ENCODE measurements at places on chromosomes 4 and X. TPM values are rescaled to one million over a fixed set of nuclear protein-coding genes. Genes with fewer than 3 reads are reported as not detected.

DNA sequence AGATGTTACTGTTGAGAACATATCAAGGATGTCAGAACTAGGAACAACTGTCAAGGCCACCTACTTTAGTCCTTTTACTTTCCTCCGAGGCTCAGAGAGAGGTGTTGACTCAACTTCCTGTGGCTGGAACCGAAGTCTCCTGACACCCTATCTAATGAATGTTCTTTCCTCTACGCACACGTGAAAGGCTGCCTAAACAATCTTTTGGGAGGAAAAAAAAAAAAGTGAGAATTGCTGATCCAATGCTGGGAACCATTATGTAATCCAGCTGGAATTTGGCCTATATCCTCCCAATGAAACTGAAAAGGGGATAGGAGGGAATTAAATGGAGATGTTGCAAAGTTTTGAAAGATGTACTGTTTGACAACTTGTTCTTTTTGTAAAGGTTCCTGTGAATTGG, 8.3 kb upstream of the MAP7D3 start:
- H3K27ac ChIP-seq = peak overlapping the region; percentile 67
- peak; percentile 34 for DNase-seq
- H3K4me1 ChIP-seq = peaks cover 20% of the 10 kb centered on the region
- H3K27me3 ChIP-seq = no peaks in the 10 kb centered on the region

The DCAF8L2 gene
- total RNA-seq = not detected

- H3K27ac ChIP-seq = no peak overlapping the region
- H3K27me3 ChIP-seq = peaks cover 3% of the 10 kb centered on the region
- H3K36me3 ChIP-seq = no peaks in the 10 kb centered on the region
- H3K4me3 ChIP-seq = no peak overlapping the region
- H3K4me1 ChIP-seq = peaks cover 14% of the 10 kb centered on the region
Observed at GRCh38 chr4:123484291-123484926, 87.8 kb downstream of the SPRY1 start.

The PAK3 gene
- total RNA-seq = 0.64 TPM

The NPY2R gene
- total RNA-seq = not detected

- H3K4me3 ChIP-seq = no peak overlapping the region
- DNase-seq = no peak
- H3K4me1 ChIP-seq = peaks cover 4% of the 10 kb centered on the region
- no peak overlapping the region for H3K27ac ChIP-seq
- H3K36me3 ChIP-seq = no peaks in the 10 kb centered on the region
- no peaks in the 10 kb centered on the region for H3K27me3 ChIP-seq
Observed at GRCh38 chrX:41322821-41323603, 10.9 kb upstream of the DDX3X start.

GRCh38 chr4:175540151-175540550, 271.9 kb downstream of the GPM6A start:
- no peaks in the 10 kb centered on the region for H3K36me3 ChIP-seq
- no peak overlapping the region for H3K4me3 ChIP-seq
- no peaks in the 10 kb centered on the region for H3K27me3 ChIP-seq
- DNase-seq = no peak

The NLGN3 gene
- 0.60 TPM for total RNA-seq

DNA sequence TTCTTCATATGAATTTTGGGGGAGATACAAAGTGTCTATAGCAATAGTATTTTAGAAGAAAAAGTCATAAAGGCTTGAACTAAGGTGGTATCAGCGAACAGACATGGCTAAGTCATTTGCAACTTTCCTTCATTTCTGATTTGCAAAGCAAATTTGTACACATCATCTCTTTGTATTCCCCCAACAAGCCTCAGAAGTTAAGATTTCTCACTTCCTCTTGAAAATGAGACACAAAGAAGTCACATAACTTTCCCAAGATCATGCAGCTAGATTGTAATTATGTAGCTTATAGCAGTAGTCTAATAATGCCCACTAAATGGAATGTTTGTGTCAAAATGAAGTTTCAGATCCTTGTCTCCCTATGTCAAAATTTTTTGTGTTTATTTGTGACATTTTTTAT, 709.8 kb upstream of the HS3ST1 start:
- H3K4me3 ChIP-seq = no peak overlapping the region
- H3K27ac ChIP-seq = no peak overlapping the region
- H3K27me3 ChIP-seq = no peaks in the 10 kb centered on the region
- H3K4me1 ChIP-seq = no peaks in the 10 kb centered on the region
- DNase-seq = no peak

DNA sequence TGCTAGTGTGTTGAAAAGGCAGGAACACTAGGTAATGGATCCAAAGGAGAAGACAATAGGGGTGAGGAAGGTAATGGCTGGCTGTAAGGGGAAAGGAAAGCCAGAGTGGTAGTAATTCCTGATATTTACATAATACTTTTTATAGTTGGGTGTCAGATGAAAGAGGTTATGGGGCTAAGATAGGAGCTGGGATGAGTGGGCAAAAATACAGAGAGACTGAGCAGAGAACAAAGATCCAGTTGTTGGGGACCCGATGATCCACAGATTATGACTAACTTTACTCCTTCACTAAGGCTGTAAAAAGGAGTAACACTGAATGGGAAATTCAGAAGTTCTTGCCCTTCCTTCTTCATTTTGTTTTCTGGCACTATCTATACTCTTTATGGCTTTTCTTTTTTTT, 138.2 kb downstream of the KLHL13 start:
- H3K4me3 ChIP-seq = no peak overlapping the region
- H3K27me3 ChIP-seq = no peaks in the 10 kb centered on the region
- no peaks in the 10 kb centered on the region for H3K4me1 ChIP-seq
- H3K27ac ChIP-seq = no peak overlapping the region
- DNase-seq = no peak
- H3K36me3 ChIP-seq = no peaks in the 10 kb centered on the region

- no peaks in the 10 kb centered on the region for H3K4me1 ChIP-seq
- no peak overlapping the region for H3K27ac ChIP-seq
- H3K27me3 ChIP-seq = no peaks in the 10 kb centered on the region
- H3K36me3 ChIP-seq = no peaks in the 10 kb centered on the region
Observed at GRCh38 chr4:183586824-183587223, 72.2 kb downstream of the RWDD4 start.

- H3K36me3 ChIP-seq = peaks cover 15% of the 10 kb centered on the region
- H3K4me1 ChIP-seq = peaks cover 80% of the 10 kb centered on the region
- peak overlapping the region; percentile 60 for H3K4me3 ChIP-seq
- H3K27me3 ChIP-seq = no peaks in the 10 kb centered on the region
- peak overlapping the region; percentile 77 for H3K27ac ChIP-seq
Observed at GRCh38 chrX:1468250-1468772, 15.6 kb upstream of the ASMTL start.

DNA sequence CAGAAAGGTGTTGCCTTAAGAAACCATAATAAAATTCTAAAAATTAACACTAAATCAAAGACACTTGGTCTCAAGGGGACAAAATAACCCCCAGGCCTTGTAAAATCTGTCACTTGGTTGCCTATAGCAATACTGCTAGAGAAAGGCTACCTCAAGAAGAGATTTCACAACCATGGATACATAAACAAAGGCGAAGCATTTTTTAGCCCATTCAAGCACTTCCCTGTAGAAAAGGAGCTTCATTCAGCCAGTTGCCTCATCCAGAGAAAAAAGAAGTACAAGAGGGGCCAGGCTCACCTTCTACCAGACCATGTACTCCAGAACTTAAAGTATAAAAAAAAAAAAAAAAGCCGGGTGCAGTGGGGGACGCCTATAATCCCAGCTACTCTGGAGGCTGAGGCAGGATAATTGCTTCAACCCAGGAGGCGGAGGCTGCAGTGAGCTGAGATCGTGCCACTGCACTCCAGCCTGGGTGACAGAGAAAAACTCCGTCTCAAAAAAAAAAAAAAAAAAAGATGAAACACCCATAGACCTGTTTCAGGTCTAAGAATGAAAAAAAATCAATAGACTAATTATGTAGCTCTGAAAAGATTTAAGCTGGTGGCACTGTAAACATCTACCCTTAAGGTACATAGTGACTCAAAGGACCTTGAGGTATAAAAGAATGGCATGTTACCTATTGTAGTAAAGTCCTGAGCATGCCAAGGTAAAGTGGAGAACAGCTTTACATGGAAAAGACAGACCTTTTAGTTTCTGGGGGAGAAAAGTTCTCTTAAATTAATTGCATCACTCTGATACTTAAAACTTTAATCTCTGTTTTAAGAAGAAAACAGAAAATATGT, 18.0 kb downstream of the RUFY3 start:
- peaks cover 30% of the 10 kb centered on the region for H3K4me1 ChIP-seq
- no peak for DNase-seq
- no peak overlapping the region for H3K4me3 ChIP-seq
- H3K36me3 ChIP-seq = no peaks in the 10 kb centered on the region

The CCKAR gene
- total RNA-seq = not detected

GRCh38 chrX:153948002-153948466, 3.6 kb upstream of the RENBP start:
- no peaks in the 10 kb centered on the region for H3K27me3 ChIP-seq
- H3K4me3 ChIP-seq = no peak overlapping the region
- H3K4me1 ChIP-seq = peaks cover 28% of the 10 kb centered on the region
- peaks cover 14% of the 10 kb centered on the region for H3K36me3 ChIP-seq
- DNase-seq = no peak

DNA sequence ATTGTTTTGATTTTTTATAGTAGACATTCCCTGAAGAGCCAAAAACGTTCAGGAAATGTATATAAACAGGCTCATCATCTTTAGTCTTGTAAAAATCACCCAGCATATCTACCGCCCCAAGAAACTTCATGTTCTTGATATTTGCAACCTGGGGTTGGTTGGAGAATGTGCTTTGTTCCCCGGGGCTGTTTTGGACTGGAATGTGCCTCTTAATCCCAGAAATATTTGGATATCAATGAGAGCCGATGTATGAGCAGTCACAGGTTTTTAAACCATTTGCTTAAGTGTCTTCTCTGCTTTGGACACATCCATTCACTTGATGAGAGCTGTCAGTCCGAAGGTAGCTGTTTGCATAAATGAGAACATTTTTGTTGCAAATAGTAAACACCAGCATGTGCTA, 449.7 kb downstream of the PCDH7 start:
- H3K36me3 ChIP-seq = no peaks in the 10 kb centered on the region
- no peak overlapping the region for H3K27ac ChIP-seq
- no peak for DNase-seq

The TSPAN6 gene
- 0.57 TPM for total RNA-seq

DNA sequence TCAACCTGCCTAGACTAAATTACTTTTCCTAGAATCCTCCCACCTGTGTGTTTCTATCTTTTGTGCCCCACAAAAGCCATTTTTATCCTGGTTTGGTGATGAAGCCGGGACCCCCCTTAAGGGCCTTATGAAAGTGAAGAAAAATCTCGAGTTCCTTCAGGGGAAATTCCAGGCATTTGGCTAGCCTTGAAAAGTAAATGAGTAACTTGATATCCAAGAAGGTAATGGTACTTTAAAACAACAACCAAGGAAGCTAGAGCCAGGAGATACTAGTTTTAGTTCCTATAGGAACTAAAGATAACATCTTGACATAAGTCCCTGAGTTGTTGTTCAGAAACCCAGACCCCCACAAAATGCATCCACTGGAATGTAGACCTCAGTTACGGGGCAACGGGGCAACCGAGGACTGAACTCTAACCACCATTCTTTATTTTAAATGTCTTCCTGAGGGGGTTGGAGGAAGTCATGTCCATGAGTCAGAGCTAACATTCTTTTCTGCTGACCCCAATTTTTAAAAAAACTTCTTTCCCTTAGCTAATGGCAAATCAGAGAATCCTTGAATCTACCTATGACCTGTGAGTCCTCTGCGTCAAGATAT, 73.9 kb downstream of the VCX3A start:
- DNase-seq = no peak
- H3K36me3 ChIP-seq = no peaks in the 10 kb centered on the region
- H3K27ac ChIP-seq = no peak overlapping the region
- no peaks in the 10 kb centered on the region for H3K4me1 ChIP-seq
- H3K4me3 ChIP-seq = no peak overlapping the region

- H3K36me3 ChIP-seq = no peaks in the 10 kb centered on the region
- no peak for DNase-seq
- no peak overlapping the region for H3K4me3 ChIP-seq
- H3K27ac ChIP-seq = no peak overlapping the region
- peaks cover 37% of the 10 kb centered on the region for H3K27me3 ChIP-seq
Observed at GRCh38 chr4:139275281-139275735, 4.7 kb downstream of the MGARP start.

GRCh38 chr4:189374176-189374575, 566.5 kb upstream of the FRG1 start:
- H3K36me3 ChIP-seq = no peaks in the 10 kb centered on the region
- H3K4me1 ChIP-seq = no peaks in the 10 kb centered on the region
- DNase-seq = no peak
- no peak overlapping the region for H3K4me3 ChIP-seq
- no peak overlapping the region for H3K27ac ChIP-seq
- no peaks in the 10 kb centered on the region for H3K27me3 ChIP-seq

- peak overlapping the region; percentile 36 for H3K4me3 ChIP-seq
- DNase-seq = peak; percentile 42
- peak overlapping the region; percentile 90 for H3K27ac ChIP-seq
- H3K36me3 ChIP-seq = no peaks in the 10 kb centered on the region
- peaks cover 25% of the 10 kb centered on the region for H3K4me1 ChIP-seq
- H3K27me3 ChIP-seq = no peaks in the 10 kb centered on the region
Observed at GRCh38 chr4:153450544-153450917, 15.6 kb upstream of the TMEM131L start.

- no peak overlapping the region for H3K27ac ChIP-seq
- no peaks in the 10 kb centered on the region for H3K27me3 ChIP-seq
- peaks cover 29% of the 10 kb centered on the region for H3K36me3 ChIP-seq
Observed at GRCh38 chr4:38017609-38018008, 57.4 kb downstream of the PTTG2 start.

The PDLIM3 gene
- total RNA-seq = 0.25 TPM

The NCAPG gene
- 70.2 TPM for total RNA-seq

The POU4F2 gene
- not detected for total RNA-seq

The ARL9 gene
- total RNA-seq = 0.21 TPM

The BEX2 gene
- 18.9 TPM for total RNA-seq

- DNase-seq = no peak
- H3K36me3 ChIP-seq = no peaks in the 10 kb centered on the region
- no peak overlapping the region for H3K4me3 ChIP-seq
- H3K27ac ChIP-seq = no peak overlapping the region
Observed at GRCh38 chr4:145716661-145717200, 36.8 kb downstream of the C4orf51 start.

The TMPRSS11F gene
- total RNA-seq = not detected

- peak; percentile 86 for DNase-seq
- peaks cover 12% of the 10 kb centered on the region for H3K27me3 ChIP-seq
- peaks cover 2% of the 10 kb centered on the region for H3K4me1 ChIP-seq
- H3K27ac ChIP-seq = no peak overlapping the region
Observed at GRCh38 chr4:602559-602942, 22.8 kb upstream of the PDE6B start.

- H3K27ac ChIP-seq = no peak overlapping the region
- no peaks in the 10 kb centered on the region for H3K36me3 ChIP-seq
- no peak overlapping the region for H3K4me3 ChIP-seq
- peak; percentile 5 for DNase-seq
Observed at GRCh38 chrX:135625995-135626394, 87.4 kb upstream of the CT45A1 start.

The DCHS2 gene
- total RNA-seq = not detected

DNA sequence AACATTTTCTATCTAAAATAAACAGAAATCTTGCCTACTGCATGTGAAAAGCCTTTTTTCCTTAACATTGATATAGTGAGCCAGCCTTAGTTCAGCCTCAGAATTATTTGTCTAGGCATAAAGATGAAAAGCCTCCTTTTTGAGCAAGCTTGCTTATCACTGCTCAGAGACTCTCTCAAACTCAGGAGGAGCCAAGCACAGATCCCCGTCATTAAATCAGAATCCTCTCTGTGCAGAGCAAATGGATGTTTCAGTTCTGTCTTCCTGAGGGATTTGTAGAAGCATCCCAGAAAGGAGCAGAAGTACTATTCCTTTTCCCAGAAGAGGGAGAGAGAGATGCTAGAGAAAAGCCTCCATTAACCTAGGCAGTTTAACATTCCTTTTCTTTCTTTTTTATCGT, 186.9 kb upstream of the LNX1 start:
- no peak for DNase-seq
- H3K27me3 ChIP-seq = peaks cover 10% of the 10 kb centered on the region
- no peak overlapping the region for H3K4me3 ChIP-seq

The NLRP2B gene
- not detected for total RNA-seq
